ENCODE measurements at places on chromosomes 4 and X.
A peak's percentile ranks its signal among the peaks of the same experiment; 100 is the strongest.

DNA sequence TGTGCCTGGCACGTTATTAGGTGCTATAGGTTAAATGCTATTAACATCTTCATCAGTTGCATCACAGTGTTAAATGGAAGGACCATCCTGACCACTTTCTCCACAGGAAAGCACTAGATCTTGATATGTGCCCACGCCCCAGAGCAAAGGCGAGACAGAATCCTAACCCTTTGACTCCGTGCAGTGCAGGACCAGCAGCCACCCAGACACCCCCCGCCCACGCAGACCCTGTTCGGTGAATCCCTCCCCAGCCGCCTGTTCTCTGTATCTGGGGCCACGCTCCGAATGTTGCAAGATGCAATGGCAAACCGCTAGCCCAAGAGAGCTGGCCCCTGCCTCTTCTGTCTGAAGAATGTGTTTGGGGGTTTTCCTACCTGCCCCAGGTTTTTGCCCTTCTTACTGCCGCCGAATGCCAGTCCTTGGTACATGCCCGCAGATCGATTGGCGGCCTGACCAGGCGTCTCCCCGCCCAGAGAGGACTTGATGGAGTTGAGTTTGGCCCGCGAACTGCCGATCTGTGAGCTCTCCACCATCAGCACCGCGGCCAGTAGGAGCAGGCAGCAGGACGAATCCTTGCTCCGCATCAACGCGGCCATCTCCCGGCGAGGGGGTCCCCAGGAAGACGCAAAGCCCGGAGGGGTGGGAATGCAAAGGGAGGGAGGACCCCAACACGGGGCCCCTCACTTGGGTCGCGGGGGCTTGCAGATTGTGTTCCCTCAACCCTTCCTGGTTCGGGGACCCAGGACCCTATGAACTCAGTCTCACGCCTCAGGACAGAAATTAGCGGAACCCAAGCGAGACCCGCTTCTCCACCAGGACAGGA lies 906 bp downstream of the DKK2 start:
- DNase-seq, result peak; percentile 9

DNA sequence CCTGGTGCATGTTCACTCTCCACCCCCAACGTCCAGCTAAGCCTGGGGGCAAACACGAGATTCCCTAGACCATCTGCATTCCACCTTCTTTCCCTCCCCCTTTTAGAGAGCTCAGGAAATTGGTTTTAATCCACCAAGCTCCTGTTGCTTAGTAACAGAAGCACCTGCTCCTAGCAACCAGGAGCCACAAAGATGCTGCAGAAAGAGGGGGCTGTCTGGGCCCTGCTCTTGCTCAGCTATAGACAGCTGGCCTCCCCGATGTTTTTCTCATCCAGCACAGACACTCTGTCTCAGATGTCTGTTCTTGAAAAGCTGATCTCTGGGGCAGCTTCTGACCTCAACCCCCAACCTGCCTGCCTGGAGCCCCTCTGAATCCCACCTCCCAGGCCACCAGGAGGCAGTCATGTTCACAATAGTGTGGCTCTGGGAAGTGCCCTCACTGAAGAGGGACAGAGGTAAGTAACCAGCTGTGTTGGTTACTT lies 71.5 kb downstream of the SLC16A2 start:
- DNase-seq, result peak; percentile 2

GRCh38 chr4:10715696-10716095 lies 31.1 kb upstream of the CLNK start:
- no peak for DNase-seq

DNA sequence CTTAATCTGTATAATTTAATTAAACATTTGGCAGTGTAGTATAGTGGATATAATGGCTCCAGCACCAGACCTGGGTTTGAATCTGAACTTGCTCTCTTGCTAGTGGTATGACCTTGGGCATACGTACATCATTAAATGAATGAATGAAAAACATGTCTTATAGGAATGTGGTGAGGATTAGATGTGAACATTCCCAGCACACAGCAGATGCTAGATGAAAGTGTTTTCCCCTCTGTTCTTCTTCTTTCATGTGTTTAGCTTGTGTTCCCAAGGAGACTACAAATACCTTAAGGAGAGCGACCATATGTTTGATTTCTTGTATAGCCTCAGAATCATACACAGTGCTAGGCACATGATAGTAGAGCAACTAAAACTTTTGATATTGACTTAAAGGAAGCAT lies 56.5 kb downstream of the CT47B1 start:
- no peak for DNase-seq

DNA sequence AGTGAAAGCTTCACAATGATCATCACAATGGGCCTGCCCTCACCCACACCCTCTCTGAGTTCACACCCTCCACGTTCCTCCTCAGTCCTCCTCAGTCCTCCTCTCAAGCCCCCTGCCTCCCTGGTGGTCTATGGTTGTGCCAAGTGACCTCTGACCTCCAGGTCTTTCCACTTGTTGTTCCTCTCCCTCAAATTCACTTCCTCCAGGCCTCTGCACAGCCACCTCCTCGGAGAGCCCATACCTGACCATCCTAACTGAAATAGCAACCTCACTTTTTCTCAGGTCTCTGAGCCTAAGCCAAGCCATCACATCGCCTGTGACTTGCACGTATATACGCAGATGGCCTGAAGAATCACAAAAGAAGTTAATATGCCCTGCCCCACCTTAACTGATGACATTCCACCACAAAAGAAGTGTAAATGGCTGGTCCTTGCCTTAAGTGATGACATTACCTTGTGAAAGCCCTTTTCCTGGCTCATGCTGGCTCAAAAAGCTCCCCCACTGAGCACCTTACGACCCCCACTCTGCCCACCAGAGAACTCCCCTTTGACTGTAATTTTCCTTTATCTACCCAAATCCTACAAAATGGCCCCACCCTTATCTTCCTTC lies 293.4 kb upstream of the TENM3 start:
- no peak for DNase-seq

- DNase-seq, result no peak
Observed at GRCh38 chrX:148612431-148612830, 112.0 kb downstream of the AFF2 start.

DNA sequence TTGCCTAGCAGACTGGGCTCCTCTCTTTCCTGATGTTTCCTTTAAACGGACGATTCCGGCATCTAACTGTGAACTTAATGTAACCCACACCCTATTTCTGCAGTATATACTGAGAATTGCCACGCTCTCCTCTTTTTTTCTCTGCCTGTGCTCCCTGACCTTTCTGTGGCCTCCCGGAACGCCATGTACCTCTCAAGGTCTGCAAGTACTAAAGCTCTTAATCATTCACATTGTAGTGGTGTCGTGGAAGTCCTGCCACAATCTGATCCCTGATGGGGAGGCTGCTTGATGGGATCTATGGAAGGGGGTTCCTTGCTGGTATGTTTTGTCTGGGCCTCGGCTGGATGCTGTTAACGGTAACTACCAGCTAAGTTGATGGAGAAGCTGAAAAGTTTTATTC lies 302.9 kb upstream of the EPHA5 start:
- DNase-seq, result no peak

GRCh38 chrX:145856181-145856580 lies 38.6 kb downstream of the SLITRK2 start:
- DNase-seq, result no peak

- DNase-seq, result peak; percentile 79
Observed at GRCh38 chr4:158538911-158539310, 17.2 kb downstream of the RXFP1 start.

DNA sequence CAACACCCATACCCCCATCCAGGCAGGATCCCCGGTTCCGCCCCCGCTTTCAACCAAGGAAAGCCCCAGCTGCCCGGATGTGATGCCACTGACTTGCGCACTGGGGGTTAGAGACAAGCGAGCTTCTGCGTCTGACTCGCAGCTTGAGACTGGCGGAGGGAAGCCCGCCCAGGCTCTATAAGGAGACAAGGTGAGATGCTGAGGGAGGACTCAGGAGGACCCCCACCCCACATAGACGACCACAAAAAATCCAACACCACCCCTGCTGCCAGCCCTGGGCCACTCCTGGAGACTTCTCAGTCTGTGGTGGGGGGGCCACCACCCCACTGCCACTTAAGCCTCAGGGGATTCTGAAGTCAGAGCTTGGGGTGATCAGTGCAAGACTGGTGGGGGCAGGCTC lies at the start of gene MAGEA4:
MAGEA4 (plus strand) TSS at position 110 of the 400 bp plus-strand sequence. CDS start 10,776 bp downstream, outside the sequence.
- DNase-seq, result no peak

DNA sequence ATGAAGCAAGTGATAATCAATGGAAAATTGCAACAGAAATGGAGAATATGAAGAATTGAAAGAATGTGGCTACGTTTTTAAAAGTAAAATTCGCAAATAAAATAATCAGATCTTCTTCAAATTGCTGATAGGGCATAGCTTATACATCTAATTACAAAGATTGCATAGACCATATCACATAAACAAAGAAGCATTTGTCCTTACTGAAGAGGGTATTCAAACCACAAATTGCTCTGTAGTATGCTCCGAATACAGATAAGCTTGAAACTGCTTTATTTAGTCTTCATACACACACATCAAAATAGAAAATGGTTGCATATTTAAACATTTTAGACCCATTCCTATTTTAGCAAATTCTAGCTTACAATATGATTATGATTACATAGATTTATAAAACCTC lies 206.7 kb upstream of the SLIT2 start:
- no peak for DNase-seq

GRCh38 chrX:26208012-26208411 lies 8.0 kb upstream of the MAGEB5 start:
- DNase-seq, result no peak

- no peak for DNase-seq
Observed at GRCh38 chr4:1215141-1216075, 33.5 kb downstream of the CTBP1 start.

GRCh38 chrX:13759152-13759718 lies 24.7 kb downstream of the OFD1 start:
- peak; percentile 50 for DNase-seq

- DNase-seq, result no peak
Observed at GRCh38 chr4:158929939-158930638, 161.3 kb downstream of the FNIP2 start.

Measured in inflammatory macrophage (primary cell).